Mesendoderm (in vitro differentiated cells): ENCODE measurements at places on chromosomes 16 and 17.

DNA sequence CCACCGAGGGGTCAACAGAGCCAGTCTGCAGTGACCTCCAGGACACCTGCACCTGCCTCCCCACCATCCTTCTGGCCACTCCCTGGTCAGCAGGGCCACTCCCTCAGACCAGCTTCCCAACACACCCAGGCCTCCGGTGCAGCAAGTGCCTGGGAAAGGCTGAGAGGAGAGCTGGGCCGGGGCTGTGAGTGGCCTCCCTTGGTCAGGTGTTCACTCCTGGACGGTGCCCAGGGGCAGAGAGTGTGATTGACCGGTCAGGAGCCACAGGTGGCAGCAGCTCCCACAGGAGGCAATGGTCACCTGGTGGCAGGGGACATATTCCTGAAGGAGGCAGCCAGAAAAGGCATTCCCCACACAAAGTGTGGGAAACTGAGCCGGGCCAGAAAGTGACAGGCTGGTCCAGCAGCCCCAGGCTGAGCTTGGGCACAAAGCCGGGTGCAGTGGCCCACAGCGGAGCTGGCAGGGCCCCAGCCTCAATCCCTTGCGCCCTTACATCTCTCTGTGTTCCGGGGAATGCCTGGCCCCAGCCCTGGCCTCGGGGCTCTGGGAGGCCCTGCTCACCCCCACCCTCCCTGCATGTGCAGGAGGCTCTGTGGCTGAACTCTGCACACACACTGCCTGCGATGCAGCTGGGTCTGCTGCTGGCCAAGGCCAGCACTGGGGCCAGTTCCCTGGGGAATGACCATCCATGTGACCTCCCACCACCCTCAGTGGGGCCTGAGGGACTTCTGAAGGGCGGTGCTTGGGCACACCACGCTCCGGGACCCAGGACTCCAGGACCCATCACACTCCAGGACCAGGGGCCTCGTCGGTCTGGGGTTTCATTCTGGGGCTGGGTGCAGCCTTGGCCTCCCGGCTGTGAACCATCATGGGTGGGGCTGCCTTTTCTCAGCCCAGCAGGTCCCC lies 1.2 kb upstream of the C17orf99 start:
- DNase-seq: no peak

- no peak for DNase-seq
Observed at GRCh38 chr16:58644765-58645487, 15.3 kb upstream of the CNOT1 start.

GRCh38 chr17:36475346-36475970 lies 11.0 kb upstream of the ZNHIT3 start:
- no peak for DNase-seq

DNA sequence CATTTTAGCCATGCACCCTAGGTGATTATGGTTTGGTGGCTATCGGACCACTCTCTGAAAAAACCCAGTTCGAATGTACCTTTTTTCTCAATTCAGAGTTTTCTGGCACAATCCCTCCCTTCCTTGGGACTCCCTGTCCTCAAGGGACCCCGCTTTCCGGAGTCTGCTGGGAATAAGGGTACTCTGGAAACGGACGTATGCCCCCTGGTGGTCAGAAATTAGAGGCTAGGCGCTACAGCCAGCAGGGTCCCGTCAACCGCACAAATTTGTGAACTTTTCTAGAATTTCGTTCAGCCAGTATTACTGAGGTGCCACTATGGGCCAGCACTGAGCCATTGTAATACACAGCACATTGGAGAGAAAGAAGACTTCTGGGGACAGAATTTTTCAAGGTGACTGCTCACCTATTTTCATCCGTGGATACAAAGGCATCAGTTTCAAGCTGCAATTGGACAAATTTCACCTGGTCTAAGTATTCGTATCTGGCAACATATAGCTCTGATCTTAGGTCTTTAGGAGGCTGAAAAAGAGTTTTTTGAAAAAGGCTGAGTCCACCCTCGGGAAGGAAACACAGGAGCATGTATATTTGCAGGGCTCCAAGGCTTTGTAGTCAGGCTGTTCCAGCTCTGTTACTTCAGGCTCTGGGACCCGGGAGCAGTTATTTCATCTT lies 27.1 kb upstream of the CRYBA1 start:
- DNase-seq: peak; percentile 86

- DNase-seq: peak; percentile 79
Observed at GRCh38 chr17:75693500-75694481, 26.7 kb downstream of the SAP30BP start.

DNA sequence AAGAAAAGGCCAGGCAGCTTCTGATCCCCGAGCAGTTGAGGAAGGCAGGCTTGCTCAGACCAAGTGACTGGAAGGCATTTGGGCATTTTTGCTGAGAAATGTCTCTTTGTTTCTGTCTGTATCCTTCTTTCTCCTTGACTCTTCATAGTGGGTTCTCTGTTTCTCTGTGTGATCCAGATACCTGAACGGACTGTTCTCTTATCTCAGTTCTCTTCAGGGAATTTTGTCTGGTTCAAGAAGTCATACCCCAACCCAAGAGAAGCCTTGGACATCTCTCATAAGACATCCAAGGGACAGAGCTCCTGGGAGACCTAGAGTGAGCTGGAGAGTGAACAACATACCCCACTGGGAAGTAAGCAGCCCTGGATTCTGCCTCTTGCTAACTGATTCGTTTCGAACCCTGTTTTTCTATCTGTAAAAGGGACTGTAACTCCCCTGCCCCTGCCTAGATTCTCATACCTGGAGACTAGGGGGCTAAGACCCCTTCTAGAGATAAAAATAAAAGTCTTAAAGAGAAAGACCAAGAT lies 541 bp downstream of the CCL3 start:
- DNase-seq: no peak

DNA sequence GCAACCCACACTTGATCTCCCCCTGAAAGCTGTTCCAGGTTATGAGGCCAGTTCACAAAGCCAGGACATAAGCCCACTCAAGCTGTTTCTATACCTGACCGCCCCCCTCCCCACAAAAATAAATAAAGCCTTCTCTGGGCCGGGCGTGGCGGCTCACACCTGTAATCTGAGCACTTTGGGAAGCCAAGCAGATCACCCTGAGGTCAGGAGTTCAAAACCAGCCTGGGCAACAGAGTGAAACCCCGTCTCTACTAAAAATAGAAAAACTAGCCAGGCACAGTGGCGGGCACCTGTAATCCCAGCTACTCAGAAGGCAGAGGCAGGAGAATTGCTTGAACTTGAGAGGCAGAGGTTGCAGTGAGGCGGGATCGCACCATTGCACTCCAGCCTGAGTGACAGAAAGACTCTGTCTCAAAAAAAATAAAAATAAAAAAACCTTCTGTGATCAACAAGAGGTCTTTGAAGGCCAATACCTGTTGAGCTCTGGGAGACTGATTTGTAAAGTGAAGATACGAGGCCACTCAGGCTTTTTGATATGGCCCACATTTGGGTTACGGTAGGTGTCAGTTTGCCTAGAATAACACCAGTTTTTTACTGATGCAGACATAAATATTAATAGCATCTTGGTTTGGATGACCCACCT lies 2.2 kb downstream of the KDM8 start:
- no peak for DNase-seq

DNA sequence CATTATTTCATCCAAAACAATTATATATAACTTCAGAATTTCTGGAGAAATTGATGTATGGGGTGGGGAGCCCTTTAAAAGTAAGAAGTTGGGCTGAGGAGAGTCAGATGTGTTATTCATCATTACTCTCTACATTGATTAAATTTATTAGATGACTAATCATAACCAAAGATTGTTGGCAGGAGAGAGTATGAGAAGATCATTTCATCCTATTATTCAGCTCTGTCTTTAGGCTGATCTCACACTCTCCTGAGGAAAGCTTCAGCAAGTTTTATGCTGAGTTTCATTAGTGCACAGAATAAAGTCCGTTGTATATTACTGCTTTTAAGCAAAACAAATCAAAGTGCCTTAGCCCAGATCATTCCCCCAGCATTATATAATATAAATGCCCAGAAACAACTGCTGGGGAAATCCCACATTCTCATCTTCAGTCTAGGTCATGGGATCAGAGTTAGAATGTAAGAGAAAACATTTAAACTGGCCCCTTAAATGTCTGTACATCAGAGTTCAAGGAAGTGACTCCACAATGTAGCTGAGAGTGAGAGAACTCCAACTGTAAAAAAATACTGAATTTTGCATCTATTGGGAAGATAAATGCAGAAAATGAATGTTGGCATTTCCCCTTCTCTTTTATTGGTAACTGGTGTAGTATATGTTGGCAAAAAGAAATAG lies 130.1 kb upstream of the HLF start:
- DNase-seq: no peak

DNA sequence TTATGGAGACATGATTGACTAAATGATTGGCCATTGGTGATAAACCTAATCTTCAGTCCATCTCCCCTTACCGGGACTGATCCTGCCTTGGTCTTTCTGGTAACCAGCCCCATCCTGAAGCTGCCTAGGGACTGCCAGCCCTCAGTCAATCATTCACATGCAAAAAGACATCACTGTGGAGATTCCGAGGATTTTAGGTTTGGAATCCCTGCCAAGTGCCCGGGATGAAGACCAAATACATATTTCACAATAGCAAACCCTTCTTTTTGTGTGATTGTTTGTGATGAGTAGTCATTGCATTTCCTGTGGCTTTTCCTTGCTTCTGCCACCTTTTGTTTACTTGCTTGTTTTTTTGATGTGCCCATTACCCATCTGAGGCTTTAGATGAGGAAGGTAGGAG lies 44.0 kb downstream of the EPN2 start:
- DNase-seq: no peak

- DNase-seq: no peak
Observed at GRCh38 chr16:86199871-86200695, 301.1 kb downstream of the IRF8 start.

DNA sequence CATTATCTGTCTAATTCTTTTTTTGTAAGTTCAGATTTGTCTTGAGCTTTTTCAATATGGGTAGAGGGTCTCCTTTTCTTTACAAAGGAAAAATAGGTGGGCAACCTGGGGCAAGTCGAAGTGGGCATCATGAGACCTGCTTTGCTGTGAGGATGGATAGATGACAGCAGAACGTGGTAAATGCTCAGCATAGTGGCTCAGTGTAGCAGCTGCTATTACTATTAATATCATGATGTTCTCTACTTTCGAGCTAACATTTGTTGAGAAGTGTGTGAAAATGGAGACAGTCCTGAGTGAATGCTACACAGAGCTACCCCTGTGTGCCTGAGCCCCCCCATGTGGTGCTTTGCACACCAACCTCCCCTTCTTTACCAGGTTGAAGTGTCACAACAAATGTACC lies 39.0 kb upstream of the LGALS9 start:
- DNase-seq: no peak

GRCh38 chr16:88871349-88871702 lies 4.9 kb upstream of the PABPN1L start:
- DNase-seq: no peak

GRCh38 chr16:7397901-7398300 lies 65.3 kb downstream of the RBFOX1 start:
- peak; percentile 82 for DNase-seq

- no peak for DNase-seq
Observed at GRCh38 chr17:13158494-13159240, 140.8 kb upstream of the ELAC2 start.

DNA sequence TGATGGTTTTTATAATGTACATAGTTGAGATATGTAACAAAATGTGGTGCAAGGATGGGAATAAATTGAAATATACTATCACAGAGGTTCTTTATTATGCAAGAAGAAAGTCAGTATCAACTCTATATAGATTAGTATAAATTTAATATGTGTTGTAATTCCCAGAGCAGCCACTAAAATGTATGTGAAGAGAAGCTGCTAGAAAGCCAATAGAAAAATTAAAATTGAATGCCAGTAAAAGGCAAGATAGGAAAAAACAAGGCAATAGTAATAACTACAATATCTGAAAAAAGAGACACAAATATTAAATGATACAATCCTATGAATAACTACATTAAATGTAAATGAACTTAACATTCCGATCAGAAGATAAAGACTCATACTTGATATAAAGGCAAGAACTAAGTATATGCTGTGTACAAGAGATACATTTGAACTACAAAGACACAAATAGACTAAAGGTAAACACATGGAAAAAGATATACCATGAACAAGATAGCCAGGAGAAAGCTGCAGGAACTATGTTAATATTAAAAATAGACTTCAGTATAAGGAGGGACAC lies 92.0 kb downstream of the ABCA8 start:
- DNase-seq: no peak

DNA sequence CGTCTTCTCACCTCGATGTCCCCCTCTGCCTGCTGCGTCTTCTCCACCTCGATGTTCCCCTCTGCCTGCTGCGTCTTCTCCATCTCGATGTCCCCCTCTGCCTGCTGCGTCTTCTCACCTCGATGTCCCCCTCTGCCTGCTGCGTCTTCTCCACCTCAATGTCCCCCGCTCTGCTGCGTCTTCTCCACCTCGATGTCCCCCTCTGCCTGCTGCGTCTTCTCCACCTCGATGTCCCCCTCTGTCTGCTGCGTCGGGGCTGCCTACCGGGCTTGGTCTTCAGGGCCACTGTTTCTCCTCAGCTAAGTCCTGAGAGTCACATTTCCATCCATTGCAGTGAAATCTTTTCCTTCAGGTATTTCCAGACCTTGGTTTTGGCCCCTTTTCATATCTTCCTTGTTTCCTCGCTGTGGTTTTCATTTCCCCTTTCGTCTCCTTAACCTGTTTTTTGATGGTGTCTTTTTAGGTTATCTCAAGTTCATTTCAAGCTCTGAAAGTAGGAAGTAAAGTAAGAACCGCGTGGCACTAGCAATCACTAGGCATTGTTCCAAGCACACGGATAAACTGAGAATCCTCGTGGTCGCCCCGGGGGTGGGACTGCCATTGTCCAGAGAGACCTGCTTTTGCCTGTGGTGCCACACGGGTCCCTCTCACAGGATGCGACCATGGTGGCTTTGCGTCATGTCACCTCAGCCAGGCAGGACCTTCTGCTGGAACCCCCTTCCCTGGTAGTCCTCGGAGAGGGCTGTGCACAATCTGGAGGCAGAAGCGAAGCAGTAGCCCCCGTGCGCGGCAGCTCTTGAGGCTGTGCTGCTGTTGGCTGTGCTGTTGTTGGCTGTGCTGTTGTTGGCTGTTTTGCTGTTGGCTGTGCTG lies 9.5 kb upstream of the ZNF750 start:
- DNase-seq: no peak

GRCh38 chr17:80539022-80539641 lies 5.5 kb upstream of the RPTOR start:
- peak; percentile 50 for DNase-seq

GRCh38 chr17:44749980-44750318 lies 8.8 kb upstream of the ADAM11 start:
- DNase-seq: no peak

GRCh38 chr17:19709841-19710240 lies 6.5 kb downstream of the SLC47A2 start:
- no peak for DNase-seq

- DNase-seq: peak; percentile 65
Observed at GRCh38 chr16:65845466-65846209, 520.9 kb upstream of the CDH5 start.

GRCh38 chr16:8346294-8346693 lies 244.0 kb downstream of the TMEM114 start:
- peak; percentile 46 for DNase-seq

DNA sequence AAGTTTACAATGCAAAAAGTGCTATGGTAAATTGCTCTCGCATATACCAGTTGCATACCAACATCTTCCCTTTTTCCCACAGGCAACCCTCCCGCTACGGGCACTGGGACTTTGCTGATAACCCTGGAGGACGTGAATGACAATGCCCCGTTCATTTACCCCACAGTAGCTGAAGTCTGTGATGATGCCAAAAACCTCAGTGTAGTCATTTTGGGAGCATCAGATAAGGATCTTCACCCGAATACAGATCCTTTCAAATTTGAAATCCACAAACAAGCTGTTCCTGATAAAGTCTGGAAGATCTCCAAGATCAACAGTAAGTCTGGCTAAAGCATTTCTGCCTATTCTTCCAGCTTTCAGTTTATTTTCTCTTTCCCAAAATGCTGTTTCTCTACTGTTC lies 27.9 kb upstream of the HSBP1 start:
- no peak for DNase-seq
